ENCODE measurements at places on chromosomes 6 and 20. TPM values are rescaled to one million over a fixed set of nuclear protein-coding genes. Genes with fewer than 3 reads are reported as not detected.

DNA sequence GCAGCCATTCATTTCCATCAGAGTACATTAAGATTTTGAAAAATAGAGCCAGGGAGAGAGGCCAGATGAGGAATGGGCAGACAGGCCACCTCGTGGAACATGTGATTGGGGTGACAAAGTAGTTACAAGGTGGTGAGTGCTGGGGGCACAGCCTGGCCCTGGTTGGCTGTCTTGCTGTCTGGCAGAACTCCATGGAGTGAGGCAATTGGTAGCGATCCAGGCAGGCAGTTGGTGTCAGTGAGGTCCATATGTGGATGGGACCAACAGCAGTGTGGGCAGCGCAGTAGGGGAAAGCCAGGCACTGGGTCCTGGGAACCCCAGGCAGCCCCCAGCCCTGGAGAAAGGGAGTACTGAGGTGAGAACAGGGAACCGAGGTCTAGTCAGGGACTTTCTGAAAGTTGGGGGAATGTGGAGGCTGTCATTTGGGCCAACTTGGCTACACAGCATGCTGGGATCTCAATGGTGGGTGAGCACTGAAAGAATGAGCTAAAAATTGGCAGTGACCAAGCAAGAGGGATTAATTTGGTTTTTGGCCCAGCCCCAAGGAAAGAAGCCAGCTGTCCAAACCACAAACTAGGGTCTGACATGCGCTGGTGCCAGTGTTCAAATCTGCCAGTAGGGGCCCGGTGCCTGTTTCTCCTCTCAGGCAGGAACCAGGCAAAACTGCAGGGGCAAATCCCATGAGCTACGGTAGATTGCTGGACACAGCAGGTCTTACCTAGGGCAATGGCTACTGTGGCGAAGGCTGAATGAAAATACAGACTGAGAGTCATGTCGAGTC, 61.4 kb upstream of the E2F3 start:
- DNase-seq = no peak

- no peak for DNase-seq
Observed at GRCh38 chr20:33014336-33015113, 7.0 kb downstream of the BPIFB2 start.

GRCh38 chr6:41733360-41733706, 2.1 kb downstream of the TFEB start:
- no peak for DNase-seq

GRCh38 chr20:22563062-22563965, 21.1 kb downstream of the FOXA2 start:
- no peak for DNase-seq

GRCh38 chr6:131914967-131915751, 36.0 kb downstream of the CCN2 start:
- DNase-seq = peak; percentile 88

DNA sequence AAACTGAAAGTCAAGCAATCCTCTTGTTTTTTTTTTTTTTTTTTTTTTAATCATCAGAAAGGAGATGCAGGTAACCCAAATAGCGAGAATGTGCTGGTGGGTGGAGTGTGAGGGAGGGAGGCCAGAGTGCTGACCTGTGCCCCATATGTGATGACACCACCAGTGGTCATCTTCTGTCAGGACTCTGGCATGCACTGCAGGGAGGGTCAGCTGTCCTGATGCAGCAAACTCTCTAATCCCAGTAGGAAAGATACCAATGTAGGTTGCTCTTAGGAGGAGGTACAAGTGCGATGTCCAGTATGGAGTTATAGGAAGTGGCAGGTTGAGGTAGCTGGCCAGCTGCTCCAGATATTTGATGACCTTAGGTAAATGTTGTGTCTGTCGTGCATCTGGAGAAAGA, 2.8 kb upstream of the CST4 start:
- no peak for DNase-seq

DNA sequence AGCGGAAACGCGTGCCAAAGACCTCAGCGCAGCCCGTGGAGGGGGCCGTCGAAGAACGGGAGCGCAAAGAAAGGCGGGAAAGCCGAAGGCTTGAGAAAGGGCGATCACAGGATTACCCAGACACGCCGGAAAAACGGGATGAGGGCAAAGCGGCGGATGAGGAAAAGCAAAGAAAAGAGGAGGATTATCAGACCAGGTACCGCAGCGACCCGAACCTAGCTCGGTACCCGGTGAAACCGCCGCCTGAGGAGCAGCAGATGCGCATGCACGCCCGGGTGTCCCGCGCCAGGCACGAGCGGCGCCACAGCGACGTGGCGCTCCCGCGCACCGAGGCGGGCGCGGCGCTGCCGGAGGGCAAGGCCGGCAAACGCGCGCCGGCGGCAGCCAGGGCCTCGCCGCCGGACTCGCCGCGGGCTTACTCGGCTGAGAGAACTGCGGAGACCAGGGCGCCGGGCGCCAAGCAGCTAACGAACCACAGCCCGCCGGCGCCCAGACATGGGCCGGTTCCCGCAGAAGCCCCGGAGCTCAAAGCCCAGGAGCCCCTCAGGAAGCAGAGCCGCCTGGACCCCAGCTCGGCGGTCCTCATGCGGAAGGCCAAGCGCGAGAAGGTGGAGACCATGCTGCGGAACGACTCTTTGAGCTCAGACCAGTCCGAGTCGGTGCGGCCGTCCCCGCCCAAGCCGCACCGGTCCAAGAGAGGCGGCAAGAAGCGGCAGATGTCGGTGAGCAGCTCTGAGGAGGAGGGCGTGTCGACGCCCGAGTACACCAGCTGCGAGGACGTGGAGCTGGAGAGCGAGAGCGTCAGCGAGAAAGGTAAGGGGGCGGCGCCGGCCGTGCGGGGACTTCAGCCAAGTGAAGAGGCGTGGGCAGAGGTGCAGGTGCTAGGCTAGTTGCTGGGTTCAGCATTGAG, 296.2 kb downstream of the RIMS1 start:
- peak; percentile 29 for DNase-seq

SRSF12 gene
- under 0.01 TPM for total RNA-seq

GPSM3 gene
- 3.1 TPM for total RNA-seq

FRS3 gene
- 1.2 TPM for total RNA-seq

BMP2 gene
- total RNA-seq = 23.1 TPM

Data from dermis blood vessel endothelial cell (primary cell).